Activated CD8-positive, alpha-beta T cell treated with anti-CD3 and anti-CD28 coated beads, Interleukin-2, amount 10 ng/mL, durations not matched to agents 7 days and 5 days (primary cell): ENCODE measurements at places on chromosomes 4 and X. TPM values are rescaled to one million over a fixed set of nuclear protein-coding genes. Genes with fewer than 3 reads are reported as not detected.

- DNase-seq = no peak
Measured at GRCh38 chrX:6980981-6981380, 166.5 kb upstream of the STS start.

- DNase-seq = no peak
Measured at GRCh38 chr4:125397226-125397625, 82.5 kb downstream of the FAT4 start.

- no peak for DNase-seq
Measured at GRCh38 chr4:174265916-174266315, 17.6 kb downstream of the FBXO8 start.

- DNase-seq = no peak
Measured at GRCh38 chrX:2342874-2343273, 157.9 kb downstream of the DHRSX start.

Gene USP17L11
- total RNA-seq = not detected
